ENCODE measurements at places on chromosomes 5 and 9.
A peak's percentile ranks its signal among the peaks of the same experiment; 100 is the strongest.

DNA sequence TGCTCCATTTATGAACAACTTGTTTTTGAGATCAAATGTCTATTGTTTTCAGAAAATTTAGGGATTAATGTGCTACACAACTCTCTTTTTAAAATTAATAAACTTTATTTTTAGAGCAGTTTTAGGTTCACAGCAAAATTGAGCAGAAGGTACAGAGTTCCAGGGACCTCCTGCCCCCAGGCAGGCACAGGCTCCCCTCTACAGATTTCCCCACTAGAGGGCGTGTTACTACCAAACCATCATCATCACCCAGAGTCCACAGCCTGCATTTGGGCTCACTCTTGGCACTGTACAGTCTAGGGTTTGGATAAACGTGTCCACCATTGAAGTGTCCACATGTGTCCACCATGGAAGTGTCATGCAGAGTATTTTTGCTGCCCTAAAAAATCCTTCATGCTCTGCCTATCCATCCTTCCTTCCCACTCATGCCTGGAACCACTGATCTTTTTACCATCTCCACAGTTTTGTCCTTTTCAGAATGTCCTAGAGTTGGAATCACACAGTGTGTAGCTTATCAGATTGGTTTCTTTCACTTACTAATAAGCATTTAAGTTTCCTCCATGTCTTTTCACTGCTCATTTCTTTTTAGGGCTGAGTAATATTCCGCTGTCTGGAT lies 61.7 kb downstream of the MRPL36 start:
- DNase-seq: no peak

DNA sequence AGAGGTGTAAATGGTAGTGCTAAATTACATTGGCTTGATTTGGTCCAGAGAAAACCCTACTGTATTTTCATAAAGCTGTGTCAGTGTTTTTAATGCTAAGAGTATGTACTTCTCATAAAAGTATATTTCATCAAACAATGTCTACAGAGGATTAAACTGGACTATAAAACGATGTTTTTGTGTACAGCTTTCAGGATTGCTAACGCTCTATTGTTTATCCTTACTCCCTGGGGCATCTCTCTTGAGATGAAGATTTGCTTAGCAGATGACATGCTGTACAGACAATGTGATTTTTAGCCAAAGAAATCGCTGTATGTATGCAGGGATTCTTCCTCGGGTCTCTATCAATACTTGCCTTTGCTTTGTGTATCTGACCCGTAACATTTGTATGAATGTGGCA lies 216.0 kb downstream of the FBXL7 start:
- no peak for DNase-seq

DNA sequence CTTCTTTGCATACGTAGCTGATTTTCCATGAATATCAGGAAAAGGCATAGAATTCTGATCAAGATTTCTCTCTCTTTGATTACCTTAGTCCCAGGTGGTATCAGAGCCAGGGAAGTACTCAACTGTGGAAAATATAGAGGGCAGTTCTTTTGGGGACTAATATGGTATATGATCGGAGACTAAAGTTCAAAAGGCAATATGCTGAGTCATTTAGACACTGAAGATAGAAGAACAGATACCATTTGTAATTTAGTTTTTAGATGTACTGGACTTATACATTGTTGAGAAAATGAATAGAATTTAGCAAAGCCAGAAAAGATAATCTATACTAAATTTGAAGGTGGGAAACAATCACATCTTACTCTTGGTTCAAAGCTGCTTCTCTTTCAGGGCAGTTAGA lies 5.1 kb downstream of the PCDHB3 start:
- no peak for DNase-seq

DNA sequence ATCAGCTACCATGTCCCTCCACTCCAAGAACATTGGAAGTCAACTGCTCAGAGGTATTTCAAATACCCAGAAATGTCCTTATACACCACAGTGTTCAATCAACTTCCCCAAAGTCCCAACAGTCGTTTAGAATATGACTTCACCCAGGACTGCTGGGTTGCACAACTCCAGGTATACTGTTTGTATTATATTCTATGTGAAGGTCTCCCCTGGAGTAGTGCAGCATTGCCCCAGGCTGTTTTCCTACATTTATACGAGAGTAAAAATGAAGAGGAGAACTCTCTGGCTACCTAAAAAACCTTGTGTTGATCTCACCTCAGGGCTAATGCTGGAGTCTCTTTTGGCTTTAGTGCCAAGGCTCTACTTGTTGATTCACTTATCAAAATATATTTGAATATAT lies 183.6 kb upstream of the MAP3K1 start:
- DNase-seq: no peak

DNA sequence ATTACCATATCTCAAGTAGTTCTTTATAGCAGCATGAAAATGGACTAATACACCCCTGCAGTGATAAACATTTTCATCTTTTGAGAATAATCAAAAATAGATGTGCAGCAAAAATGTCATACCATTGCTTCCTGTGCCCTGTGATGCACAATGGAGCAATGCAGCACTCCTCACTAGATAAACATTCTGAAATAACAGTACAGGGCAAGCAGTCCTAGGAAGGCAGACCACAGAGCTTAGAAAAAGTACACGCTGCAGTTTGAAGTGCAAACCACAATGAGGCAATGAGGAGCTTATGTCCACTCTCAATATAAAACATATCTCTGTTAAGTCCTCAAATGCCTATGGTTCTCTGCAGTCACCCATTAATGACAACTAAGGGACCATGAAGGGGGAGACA lies 367.6 kb downstream of the PDE4D start:
- DNase-seq: no peak

DNA sequence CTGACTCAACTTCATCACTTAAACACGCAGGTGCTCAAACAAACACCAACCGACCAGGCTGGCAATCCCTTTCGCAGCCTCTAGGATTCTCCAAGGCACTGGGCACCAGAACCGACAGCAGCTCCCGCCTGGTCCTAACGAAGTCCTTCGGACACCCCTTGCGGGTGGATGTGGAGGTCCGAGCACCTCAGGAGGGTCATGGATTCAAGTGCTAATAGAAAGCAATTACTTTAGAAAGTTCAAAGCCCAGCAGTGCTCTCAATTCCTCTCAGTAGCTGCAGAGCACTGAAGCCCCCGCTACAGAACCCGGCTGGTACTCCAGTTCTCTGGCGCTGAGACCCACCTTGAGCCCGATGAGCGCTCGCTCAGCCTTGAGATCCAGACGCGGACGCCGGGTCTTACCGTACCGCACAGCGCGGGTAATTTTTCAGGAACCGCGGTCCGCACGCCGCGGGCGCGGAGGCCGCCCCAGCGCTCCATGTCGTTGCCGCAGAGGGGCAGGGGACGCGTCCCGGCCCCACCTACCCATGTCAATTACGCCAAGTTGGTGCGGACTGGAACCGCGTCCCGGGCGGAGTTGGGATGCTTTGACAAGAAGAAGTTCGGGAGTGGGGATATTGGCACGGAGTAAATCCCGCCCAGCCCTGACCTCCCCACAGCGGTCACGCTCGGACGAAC lies 638 bp downstream of the MARCHF3 start:
- DNase-seq: peak; percentile 12

- DNase-seq: no peak
Measured at GRCh38 chr9:87068177-87068840, 121.0 kb upstream of the GAS1 start.

All from stimulated activated CD4-positive, alpha-beta T cell treated with anti-CD3 and anti-CD28 coated beads, Interleukin-1b, Interleukin-23, amount 100 ng/mL, for 1 hour (primary cell).